Activated T-helper 1 cell treated with anti-CD3 and anti-CD28 coated beads, Interleukin-2, amount 50 U/mL, for 16 hours (primary cell): ENCODE measurements at places on chromosomes 7 and 10.

GRCh38 chr10:33012306-33012705, 54.3 kb upstream of the ITGB1 start:
- DNase-seq: no peak

DNA sequence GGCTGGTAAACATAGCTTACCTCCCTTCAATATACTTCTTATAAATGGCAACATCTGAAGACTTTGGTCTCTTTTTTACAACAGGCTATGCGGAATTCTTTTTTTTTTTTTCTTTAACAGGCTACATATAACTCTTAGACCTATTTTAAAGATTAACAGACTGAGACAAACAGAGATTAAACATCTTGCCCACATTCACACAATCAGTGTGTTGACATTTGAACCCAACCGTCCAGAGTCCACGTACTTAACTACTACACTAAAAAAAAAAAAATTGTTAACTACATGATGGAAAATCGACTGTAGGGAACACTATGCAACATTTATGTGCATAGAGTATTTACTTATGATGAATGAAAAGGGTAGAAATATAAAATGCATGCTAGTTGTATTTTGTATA, 298.5 kb downstream of the ELMO1 start:
- no peak for DNase-seq

GRCh38 chr7:41051535-41051934, 651.4 kb downstream of the INHBA start:
- DNase-seq: no peak

DNA sequence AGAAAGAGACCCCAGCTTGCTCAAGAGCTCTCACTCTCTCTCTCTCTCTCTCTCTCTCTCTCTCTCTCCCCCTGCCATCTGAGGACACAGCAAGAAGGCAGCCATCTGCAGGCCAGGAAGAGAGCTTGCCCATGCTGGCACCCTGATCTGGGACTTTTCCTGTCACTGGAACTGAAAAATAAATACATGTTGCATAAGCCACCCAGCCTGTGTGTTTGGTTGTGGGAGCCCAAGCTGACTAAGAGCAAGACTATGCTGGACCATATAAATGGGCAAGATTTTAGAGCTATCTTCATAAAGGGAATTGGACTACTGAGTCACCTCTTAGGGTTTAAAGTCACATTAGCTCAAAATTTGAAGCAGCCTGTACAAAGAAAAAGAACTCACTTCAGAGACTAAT, 98.6 kb downstream of the SLC16A9 start:
- DNase-seq: no peak

DNA sequence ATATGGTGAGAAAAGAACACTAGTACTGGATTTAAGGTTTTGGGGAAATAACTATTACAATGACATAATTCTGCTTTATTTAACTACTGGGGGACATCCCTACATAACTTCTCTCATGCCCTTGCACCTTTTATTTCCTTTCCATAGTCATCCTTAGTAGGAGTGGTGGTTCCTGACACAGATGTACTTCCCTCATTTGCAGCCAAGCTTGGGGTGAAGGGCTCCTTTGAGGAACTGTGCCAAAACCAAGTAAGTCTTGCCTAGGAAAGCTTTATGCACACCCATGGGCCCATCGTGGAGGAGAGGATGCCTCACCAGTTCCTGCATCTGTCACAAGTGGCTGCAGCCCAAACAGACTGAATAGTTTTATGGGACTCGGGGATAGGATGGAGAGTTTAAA, 20.6 kb downstream of the ZDHHC6 start:
- no peak for DNase-seq
